ENCODE measurements at places on chromosomes 3 and 15. TPM values are rescaled to one million over a fixed set of nuclear protein-coding genes. Genes with fewer than 3 reads are reported as not detected.

Gene UACA
- 62.2 TPM for total RNA-seq

Gene MOBP
- 0.14 TPM for total RNA-seq

Gene IQCF5
- not detected for total RNA-seq

Gene AMT
- total RNA-seq = 20.7 TPM

DNA sequence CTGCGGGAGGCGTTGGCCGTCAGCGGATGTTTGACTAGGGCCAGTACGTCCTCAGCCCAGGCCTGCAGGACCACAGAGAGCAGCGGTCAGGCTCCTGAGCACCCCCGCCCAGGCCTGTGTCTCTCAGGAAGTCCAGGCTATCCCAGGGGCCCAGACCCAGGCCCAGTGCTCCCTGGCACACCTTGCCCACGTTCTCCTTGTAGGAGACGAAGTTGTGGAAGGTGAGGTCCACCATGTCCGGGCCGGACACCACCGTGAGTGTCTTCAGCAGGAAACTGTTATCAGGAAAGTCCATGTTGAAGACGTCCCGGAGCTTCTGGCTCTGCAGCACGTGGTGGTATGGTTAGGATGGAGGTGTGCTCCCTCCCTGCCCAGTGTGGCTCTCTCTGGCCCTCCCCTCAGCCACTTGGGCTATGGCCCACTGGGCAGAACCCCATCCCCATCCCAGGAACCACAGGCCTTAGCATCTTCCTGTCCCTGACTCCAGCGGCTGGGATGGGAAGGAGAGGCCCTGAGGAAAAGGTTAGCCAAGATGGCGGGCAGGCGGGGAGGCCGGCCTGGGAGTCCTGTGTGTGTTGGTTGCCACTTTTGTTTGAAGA is 5.3 kb downstream of the PLCB2 start:
- no peak for DNase-seq

DNA sequence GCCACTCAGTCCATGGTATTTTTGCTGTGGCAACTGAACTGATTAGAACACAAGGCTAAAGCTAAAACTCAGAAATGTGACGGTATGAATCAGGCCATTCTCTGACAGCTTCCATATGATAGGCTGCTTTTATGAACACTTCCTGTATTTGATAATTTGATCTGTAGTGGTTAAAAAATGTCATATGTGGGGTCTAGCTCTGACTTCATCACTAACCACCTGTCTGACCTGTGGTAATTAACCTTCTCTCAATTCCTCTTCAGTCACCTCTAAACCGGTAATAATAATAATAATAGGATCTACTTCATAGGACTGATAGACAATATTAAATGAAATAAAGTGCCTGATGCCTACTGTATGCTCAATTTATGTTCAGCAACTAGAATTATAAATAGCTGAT is 223.2 kb downstream of the MBNL1 start:
- DNase-seq = no peak

GRCh38 chr3:117463276-117464115 is 753.9 kb downstream of the TUSC7 start:
- DNase-seq = no peak

DNA sequence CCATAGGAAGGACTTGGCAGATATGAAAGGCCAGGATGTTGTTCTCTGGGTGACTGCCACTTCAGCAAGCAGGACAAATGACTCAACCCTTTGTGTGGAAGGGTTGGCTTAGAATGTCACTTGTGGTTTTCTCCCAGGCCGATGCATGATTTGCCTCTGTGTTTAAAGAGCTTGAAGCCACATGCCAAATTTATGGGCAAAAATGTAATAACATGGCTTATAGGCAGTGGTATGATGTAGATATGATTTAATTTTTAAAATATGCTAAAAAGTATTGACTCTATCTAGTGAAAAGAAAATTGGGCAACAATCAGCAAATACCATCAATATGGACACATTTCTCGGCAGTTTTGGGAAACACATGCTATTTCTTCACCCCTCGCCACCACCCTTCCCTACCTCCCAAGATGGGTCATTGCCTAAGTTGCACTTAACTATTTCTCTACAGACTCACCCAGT is 114.6 kb downstream of the CYP19A1 start:
- no peak for DNase-seq

- no peak for DNase-seq
Observed at GRCh38 chr15:31489281-31489680, 162.6 kb downstream of the KLF13 start.

- peak; percentile 14 for DNase-seq
Observed at GRCh38 chr15:29268706-29269484, 727 bp downstream of the NSMCE3 start.

GRCh38 chr15:83063551-83063950 is 3.5 kb downstream of the BTBD1 start:
- no peak for DNase-seq

DNA sequence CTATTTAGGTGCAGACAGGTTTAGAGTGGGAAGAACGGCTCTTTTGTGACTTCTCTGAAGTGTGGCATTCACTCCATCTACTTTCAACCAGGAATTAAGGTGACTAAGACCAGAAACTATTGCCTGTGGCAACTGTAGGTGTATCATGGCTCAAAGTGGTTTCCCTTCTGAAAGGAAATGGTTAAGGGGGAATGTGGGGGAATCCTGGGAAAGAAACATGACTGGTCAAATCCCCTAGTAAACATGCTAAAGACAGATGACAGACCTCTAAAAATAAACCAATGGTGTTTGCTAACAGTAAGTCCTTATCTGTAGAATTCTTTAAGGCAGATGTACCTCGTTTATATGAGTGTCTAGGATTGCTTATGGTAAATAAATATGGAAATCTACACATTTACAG is 56.9 kb downstream of the MEGF11 start:
- DNase-seq = no peak

- peak; percentile 65 for DNase-seq
Observed at GRCh38 chr3:57169872-57170623, 4.9 kb upstream of the IL17RD start.

GRCh38 chr3:60759439-60759838 is 491.8 kb downstream of the FHIT start:
- no peak for DNase-seq

DNA sequence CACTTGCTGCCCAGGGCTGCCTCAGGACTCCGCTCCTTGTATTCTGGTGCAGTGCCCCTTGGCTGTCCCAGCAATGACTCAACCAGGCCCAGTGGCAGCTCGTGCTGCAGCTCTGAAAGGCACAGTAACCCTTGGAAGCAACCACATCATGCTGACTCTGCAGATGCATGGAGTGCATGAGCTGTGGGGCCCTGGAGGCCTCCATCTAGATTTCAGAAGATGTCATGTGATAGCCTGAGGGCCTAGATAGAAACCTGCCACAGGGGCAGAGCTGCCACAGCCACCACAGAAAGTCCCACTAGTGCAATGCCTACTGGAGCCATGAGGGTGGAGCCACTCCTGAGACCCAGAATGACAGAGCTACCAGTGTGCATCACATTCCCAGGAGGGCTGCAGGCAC is 117.1 kb upstream of the SMAD3 start:
- no peak for DNase-seq

DNA sequence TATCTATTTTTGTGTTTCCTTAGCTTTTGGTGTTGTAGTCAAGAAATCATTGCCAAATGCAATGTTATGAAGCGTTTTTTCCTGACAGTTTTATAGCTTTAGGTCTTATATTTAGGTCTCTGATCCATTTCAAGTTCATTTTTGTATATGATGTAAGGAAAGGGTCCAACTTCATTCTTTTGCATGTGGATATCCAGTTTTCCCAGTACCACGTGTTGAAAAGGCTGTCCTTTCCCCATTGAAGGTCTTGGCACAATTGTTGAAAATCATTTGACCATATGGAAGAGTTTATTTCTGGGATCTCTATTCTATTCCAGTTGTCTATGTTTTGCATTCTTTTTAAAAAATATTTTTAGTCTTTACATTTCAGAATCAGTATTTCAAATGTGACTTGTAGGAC is 14.6 kb upstream of the SNRPN start:
- DNase-seq = no peak

DNA sequence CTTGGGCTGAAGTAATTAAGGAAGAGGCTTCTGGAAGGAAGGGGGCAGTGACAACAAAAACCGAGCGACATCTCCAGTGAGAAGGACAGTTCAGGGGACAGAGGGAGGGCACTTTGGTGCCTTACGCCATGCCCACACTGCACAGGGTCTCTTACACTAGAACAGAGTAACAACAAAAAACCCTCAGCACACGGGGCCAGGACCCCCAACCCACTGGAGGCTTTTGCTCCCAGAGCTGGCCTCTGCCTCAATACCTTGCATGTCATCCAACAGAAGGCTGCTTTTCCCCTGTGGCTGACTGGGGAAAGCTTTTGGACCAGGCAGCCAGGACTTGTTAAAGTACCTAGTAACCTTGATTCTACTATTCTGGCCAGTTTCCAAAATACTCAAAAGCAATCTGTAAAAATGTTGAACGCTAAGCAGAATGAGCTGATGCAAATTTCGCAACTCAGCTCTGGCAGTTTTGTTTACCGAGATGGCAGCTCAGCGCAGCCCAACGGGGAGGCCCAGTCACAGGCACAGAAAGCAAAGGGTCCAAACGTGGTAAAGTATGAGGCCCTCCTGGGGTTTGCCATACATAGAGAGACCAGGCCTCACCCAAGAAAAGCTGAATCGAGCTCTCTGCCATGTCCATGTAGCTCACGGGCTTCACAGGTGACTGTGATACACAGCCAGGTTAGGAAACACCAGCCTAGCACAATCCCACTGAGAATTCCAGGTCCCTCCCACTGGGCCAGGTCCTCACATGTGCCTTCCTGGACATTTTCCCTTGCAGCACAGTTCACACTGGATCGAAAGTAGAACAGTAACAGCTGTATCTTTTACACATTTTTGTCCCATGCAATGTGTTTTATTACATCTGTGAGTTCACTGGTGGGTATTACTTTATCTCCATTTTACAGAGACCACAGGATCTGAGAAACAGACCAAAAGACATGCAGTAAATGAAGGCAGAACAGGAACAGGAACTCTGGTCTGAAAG is 6.0 kb downstream of the CHCHD4 start:
- DNase-seq = no peak

DNA sequence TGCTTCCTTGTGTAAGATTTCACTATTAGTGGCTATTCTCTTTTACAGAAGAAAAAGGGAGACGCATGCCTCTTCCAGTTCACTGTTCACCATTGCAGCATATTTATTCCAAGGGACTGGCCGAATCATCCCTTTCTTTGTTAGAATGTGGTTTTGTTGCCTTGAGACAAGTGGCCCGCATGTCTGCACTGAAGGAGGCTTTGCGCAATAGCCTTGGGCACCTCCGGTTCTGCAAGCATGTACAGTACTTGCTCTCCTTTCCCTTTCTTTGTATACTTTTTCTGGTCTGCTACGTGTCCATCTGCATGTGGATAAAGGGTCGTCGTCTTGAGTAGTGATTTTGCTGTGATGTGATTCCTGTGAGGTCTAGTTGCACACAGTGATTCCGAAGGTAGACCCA is 43.0 kb downstream of the FLNB start:
- no peak for DNase-seq

DNA sequence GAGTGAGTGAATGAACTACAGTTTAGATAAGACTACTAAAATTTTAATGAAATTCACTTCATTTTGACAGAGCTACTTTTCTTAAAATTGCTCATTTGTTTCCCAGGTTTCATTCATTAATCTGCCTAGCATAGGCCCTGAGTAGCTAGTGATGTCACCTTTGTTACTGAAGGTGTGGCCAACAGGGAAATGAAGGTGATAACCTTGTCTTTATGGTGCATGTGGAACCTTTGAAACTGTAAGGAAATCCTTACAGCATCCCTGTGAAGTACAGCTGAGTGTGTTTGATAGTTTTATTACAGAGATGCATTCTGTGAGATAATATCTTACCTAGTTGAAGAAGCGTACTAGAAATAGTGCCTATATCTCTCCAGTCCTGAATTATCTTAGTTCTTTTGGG is 112.9 kb downstream of the AKAP13 start:
- no peak for DNase-seq

DNA sequence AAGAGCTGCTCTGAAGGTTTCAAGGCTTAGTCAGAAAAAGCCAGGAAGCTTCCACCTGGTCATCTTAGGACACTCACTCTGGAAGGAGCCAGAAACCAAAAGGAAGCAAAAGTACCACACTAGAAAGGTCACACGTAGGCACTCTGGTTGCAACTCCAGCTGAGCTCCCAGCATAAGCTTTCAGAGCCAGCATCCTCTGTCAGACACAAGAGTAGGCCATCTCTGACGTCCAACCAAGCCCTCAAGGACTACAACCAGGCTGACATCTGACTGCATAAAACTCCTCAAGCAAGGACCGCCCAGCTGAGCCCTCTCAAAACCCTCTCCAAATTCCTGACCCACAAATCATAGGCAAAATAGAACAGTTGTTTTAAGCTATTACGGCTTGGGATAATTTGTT is 12.8 kb downstream of the SH3BP5 start:
- DNase-seq = no peak

- DNase-seq = no peak
Observed at GRCh38 chr15:33788906-33789540, 179.3 kb upstream of the CHRM5 start.

DNA sequence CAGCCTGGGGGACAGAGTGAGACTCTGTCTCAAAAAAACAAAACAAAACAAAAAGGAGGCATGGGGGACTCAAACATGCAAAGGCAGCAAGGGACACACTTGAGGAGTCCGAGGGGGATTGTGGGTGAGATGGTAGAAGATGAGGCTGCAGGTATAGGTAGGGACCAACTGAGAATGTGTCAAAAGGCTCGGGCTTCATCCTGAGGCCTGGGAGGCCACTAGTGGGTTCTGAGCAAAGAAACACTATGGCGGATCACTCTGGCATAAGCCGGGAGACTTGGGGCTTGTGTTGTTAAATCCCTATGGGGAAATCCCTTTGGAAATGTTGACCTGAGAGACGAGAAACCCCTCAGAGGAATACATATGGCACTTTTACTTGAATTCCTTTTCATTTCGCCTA is 21.2 kb downstream of the ZNF710 start:
- no peak for DNase-seq

- DNase-seq = no peak
Observed at GRCh38 chr3:196670339-196670738, 30.8 kb downstream of the NRROS start.

DNA sequence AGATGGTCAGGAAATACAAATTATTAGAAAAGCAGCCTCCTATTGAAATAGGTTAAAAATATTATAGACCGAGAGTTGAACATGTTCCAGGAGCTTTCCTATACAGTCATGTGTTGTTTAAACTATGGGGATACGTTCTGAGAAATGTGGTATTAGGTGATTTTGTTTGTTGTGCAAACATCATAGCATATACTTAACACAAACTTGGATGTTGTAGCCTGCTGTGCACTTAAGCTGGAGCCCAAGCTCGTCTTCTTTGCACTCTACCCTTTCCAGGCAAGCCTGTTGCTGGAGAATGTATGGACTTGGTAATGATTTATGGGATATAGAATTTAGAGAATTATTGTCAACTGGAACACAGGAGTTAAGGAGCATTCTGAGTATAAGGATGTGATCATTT is 140.2 kb downstream of the AKAP13 start:
- no peak for DNase-seq

GRCh38 chr3:29311795-29312194 is 30.9 kb downstream of the RBMS3 start:
- no peak for DNase-seq

GRCh38 chr3:1404270-1404962 is 311.6 kb downstream of the CNTN6 start:
- peak; percentile 41 for DNase-seq

- no peak for DNase-seq
Observed at GRCh38 chr15:33720952-33721351, 247.3 kb upstream of the CHRM5 start.

- DNase-seq = no peak
Observed at GRCh38 chr3:158167737-158168557, 58.1 kb downstream of the RSRC1 start.

Data from mucosa of gallbladder (tissue), 1 donor.